ENCODE measurements at places on chromosomes 2 and 18.

GRCh38 chr18:76364282-76365259 is 130.5 kb downstream of the ZNF516 start:
- no peak for ATAC-seq

DNA sequence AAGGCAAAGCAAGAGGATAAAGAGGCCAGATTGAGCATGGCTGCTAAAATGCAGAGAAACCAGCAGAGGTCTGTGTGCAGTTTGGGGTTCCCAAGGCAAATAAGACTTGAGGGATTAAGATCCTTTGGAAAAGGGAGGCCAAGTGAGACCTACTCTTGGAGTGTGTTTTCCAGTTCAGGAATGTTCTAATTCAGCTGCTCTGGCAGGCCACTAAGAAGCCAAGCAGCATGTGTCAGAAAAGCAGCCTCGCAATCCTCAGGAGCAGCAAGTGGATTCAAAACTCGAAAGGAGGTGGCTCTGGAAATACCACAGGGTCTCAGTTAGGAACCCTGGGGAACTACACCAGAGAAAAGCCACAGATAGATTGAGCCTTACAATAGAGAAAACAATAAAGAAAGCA is 569.2 kb downstream of the METTL4 start:
- no peak for ATAC-seq

DNA sequence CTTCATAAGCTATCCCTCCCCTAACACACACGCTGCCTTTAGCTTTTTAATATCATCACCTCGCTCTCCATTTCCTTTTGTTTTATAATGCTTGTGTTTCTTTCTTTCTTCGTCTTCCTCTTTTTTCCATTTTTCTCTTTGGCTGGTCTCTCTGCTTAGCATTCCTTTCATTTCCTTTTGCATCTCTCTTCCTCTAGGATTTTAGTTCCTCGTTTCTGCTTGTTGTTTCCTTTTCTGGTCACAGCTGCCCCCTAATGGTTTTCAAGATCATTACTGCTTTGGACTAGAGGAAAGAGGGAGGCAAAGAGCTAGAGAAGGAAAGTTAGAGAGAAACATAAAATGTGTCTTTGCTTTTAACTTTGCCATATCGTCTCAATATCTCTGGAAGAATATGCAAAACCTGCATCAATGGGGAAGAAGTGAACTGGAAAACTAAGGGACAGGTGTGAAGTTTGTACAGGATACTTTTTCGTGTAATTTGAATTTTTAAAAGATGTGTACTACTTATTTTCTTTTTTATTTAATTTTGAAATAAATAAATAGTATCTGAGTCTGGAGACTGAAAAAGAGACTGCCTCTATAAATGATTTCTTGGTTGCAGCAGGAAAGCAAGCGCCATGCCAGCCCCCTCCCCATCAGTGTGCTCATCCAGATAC is 6.3 kb upstream of the NRP2 start:
- ATAC-seq: peak; percentile 71

GRCh38 chr2:40244675-40245074 is 207.2 kb downstream of the SLC8A1 start:
- peak; percentile 97 for ATAC-seq

DNA sequence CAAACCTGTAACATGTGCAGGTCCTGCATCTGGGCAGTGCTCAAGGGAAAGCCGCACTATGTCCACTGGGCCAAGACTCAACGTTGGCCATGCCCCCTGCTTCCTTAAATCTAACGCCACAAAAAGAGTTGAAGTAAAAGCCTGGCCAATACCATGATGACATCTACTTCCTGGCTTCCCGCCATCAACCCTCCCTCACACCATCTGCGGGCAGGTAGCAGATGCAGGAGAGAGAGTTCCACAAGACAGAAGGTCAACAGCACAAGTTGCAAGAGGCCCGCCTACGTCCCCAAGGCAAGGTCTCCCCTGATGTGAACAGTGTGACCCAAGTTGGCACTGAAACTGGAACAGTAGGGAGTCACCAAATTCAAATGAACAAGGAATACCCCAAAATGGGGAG is 48.4 kb downstream of the ABCG8 start:
- ATAC-seq: no peak

DNA sequence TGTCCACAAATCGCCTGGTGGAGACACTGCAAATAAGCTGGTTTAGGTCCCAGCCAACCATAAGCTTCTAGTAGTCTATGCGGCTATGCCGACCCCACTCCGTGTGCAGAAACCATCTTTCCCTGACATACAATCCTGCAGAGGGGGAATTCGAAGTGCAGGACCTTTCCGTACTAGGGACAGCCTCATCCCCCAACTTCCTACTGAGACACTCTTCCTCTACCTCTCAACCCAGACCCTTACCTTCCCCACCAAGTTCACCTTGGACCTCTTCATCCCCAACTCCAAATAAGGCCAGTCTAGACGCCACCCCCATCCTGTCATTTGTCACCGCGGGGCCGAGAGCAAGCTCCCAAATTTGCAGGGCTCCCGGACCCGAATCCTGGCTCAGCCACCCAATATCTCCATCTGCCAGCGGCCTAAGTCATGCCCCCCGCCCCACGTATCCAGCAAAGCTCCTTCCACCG is 496 bp downstream of the SUCLG1 start:
- peak; percentile 61 for ATAC-seq

- ATAC-seq: no peak
Measured at GRCh38 chr2:1823187-1824169, 79.2 kb upstream of the PXDN start.

DNA sequence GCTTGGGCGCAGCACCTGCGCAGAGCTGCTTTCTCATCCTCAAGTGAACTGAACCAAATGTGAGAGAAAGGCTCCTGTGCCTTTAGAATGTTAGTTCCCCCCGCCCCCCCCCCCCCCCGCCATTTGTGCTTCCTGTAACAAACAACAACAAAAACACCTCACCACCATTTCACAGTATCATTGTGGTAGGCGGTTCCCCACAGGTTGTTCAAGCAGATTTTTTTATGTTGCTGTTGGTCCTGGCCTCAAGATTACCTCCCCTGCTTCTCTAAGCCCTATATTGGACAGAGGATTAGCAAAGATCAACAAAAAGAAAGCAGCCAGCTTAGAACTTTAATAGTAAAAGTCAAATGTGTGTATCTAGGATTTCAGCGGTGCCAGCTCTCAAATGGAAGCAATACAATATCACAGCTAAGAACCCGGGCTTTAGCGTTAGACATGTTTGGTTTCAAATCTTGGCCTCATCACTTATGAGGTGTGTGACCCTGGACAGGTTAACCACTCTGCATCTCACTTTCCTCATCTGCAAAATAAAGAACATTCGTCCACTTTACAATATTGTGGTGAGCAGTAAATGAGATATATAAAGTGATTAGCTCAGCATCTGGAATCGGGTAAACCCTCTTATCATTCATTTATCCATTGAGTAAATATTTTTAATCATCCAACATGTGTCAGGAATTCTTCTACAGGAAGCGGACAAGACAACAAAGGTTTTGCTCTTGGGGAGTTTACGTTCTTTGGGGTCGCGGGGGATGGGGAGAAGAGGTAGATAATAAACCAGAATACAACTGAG is 84.6 kb downstream of the KCTD18 start:
- ATAC-seq: no peak

DNA sequence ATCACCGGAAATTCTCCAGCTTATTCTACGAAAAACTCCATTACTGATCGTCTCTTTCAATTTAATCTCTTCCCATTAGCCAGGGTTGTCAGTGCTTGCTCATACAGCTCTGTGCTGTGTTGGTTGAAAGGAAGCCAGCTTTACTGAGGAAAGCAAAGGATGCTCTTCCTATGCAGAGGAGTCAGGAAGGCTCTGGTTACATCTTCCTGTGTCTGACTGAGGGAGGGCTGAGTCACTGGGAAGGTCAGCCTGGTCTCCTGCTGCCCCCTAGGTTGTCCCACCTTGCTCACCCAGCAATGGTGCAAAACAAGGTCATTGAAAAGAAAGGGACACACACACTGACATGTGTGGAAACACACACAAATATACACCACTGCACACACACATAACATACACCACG is 975.6 kb downstream of the DCDC2C start:
- no peak for ATAC-seq

- peak; percentile 75 for ATAC-seq
Measured at GRCh38 chr2:1625281-1626001, 118.9 kb downstream of the PXDN start.

- no peak for ATAC-seq
Measured at GRCh38 chr2:42567364-42567763, 1.1 kb upstream of the MTA3 start.

- ATAC-seq: peak; percentile 49
Measured at GRCh38 chr2:23537991-23538390, 153.0 kb downstream of the KLHL29 start.

DNA sequence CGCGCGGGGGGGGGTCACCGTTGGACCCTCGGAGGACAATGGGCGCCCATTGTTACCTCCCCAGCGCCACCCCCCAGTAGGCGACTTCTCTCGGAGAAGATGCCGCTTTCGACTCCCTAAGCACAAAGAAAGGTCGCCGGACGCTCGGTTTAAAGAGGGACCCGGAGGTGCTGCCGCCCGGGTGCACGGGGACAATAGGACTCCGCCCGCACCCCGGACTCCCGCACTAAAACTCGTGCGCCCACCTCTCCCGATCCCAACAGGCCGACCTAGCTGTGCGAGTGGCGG is 318 bp upstream of the CDC42EP3 start:
- peak; percentile 12 for ATAC-seq

GRCh38 chr2:100321179-100321865 is 979 bp downstream of the LONRF2 start:
- peak; percentile 80 for ATAC-seq

DNA sequence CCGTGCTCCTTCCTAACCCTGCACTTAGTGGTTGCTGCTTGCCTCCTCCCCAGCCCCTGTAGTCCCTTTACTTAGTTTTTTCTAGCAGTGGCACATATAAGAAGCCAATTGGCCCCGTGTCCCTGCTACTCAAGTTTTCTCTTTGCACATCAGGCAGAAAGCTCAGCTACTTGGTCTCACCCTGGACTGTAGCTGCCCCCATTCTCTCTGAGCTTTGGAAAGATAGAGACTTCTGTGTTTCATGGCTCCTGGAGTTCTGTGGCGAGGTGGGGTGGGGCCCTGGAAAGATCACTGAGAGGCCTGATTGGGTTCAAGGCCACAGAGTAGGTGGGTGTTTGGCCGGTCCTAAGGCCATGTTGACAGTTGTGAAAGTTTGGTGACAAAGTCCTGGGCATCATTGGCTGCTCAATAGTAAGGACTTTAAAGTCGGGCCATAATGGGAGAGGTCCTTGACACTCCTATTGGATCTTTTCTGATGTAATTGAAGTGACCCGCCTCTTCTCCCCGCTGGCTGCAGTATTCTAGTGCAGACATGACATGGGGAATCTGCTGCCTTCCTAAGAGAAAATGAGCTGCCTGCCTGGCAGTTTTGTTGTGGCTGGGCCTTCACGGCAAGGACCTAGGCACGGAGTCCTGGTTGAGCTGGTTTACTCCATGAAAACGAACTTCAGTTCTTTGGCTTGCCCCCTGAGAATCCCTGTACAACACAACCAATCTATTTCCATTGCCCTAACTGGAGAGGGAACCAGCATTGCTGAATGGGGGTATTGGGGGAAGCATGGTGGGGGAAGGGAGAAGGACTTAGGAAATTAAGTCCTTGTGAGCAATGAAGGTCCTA is 26.2 kb upstream of the CYP27A1 start:
- no peak for ATAC-seq

GRCh38 chr2:190972846-190973245 is 41.1 kb downstream of the STAT1 start:
- ATAC-seq: no peak

DNA sequence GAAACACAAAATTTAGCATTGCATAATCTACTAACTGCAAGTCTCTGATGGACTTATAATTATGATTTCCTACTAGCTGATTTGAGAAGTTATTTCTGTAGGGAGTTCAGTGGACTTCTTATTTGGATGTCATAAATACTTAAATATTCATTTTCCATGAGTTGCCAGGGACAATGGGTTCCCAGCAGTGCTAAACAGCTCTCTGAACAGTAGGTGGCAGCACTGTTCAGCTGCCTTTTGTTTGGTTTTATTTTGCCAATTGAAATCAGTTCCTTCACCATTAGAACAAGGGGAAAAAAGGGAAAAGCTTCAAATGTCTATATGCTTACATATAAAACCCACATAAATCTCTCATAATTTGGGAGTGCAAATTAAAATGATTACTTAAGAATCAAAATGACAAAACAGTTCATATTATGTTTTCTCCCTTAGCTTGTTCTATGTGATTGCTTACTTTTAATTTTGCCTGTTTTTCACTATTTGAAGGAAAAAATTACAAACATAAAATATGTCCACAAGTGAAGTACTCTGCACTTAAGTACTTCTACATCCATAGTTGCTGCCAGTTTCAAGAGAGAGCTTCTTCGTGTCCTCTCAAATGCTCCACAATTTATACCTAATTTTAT is 898.9 kb downstream of the CPS1 start:
- ATAC-seq: peak; percentile 90

- no peak for ATAC-seq
Measured at GRCh38 chr2:221042926-221043325, 529.2 kb downstream of the EPHA4 start.

- ATAC-seq: no peak
Measured at GRCh38 chr2:12506846-12507245, 209.9 kb upstream of the TRIB2 start.

- ATAC-seq: peak; percentile 44
Measured at GRCh38 chr2:83584672-83585071, 874.4 kb downstream of the SUCLG1 start.

DNA sequence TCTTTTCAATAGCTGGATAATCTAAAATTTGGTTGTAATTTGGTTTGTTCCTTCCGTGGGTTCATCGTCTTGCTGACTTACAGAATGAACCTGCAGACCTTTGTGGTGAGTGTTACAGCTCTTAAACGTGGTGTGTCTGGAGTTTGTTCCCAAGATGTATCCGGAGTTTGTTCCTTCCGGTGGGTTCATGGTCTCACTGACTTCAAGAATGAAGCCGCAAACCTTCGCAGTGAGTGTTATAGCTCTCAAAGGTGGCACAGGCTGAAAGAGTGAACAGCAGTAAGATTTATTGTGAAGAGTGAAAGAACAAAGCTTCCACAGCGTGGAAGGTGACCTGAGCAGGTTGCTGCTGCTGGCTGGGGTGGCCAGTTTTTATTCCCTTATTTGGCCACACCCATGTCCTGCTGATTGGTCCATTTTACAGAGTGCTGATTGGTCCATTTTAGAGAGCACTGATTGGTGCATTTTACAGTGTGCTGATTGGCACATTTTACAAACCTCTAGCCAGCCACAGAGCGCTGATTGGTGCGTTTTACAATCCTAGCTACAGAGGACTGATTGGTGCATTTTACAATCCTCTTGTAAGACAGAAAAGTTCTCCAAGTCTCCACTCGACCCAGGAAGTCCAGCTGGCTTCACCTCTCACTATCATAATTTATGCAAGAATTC is 16.6 kb downstream of the RALB start:
- ATAC-seq: no peak

GRCh38 chr2:100869120-100869519 is 49.2 kb downstream of the NPAS2 start:
- no peak for ATAC-seq

DNA sequence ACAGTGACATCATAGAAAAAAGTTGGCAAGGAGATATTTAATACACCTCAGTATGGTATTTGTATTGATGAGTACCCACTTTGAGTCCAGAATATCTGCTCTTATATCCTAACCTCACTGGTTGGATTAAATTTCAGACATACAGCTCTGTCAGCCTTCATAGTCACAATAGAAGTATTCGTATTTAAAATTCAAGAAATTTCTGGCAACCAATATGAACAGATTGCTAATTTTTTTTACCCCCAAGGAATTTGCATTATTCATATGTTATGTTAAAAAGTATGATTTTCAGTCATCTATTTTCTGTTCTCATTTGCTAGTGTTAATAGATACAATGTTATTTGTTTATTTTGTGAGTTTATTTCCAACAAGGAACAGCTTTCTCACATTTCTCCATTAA is 1306.8 kb upstream of the NXPH2 start:
- no peak for ATAC-seq

GRCh38 chr2:173741759-173742158 is 223.4 kb downstream of the SP3 start:
- ATAC-seq: no peak

Measured in SK-N-SH treated with all-trans-retinoic acid at 6 μM for 48 hours (cell line).